ENCODE measurements at places on chromosomes 1 and 21. TPM values are rescaled to one million over a fixed set of nuclear protein-coding genes. Genes with fewer than 3 reads are reported as not detected.

The PGBD5 gene
- total RNA-seq: 0.27 TPM

The LCE2A gene
- not detected for total RNA-seq

The OR6N1 gene
- total RNA-seq: not detected

The GJA8 gene
- total RNA-seq: not detected

The HHIPL2 gene
- 0.27 TPM for total RNA-seq

The TGFBR3 gene
- 7.1 TPM for total RNA-seq

The KCNQ4 gene
- total RNA-seq: 4.1 TPM

The SLC44A5 gene
- total RNA-seq: 2.4 TPM

The MFN2 gene
- total RNA-seq: 83.0 TPM

The FGR gene
- not detected for total RNA-seq

The CHI3L1 gene
- total RNA-seq: not detected

The CAMK1G gene
- not detected for total RNA-seq

The MPZ gene
- 3.6 TPM for total RNA-seq

The TMCC2 gene
- 2.7 TPM for total RNA-seq

The HDGF gene
- 304 TPM for total RNA-seq

The CRNN gene
- not detected for total RNA-seq
